ENCODE measurements at places on chromosomes 12 and 14. TPM values are rescaled to one million over a fixed set of nuclear protein-coding genes. Genes with fewer than 3 reads are reported as not detected.

The PLEKHG7 gene
- total RNA-seq = 0.59 TPM

The HOXC10 gene
- not detected for total RNA-seq

The NGB gene
- 1.5 TPM for total RNA-seq

The CMA1 gene
- 1.3 TPM for total RNA-seq

The SLC6A13 gene
- total RNA-seq = not detected

The PTGER2 gene
- total RNA-seq = 4.3 TPM

The IFNG-AS1 gene
- not detected for total RNA-seq

The BLTP3B gene
- total RNA-seq = 20.2 TPM

The LHX5 gene
- total RNA-seq = not detected

The EMP1 gene
- total RNA-seq = 667 TPM

The TAS2R43 gene
- 0.82 TPM for total RNA-seq

The KRT77 gene
- total RNA-seq = not detected

The ERG28 gene
- total RNA-seq = 32.3 TPM

The SPTB gene
- total RNA-seq = 0.52 TPM

The STAC3 gene
- 1.9 TPM for total RNA-seq

The SYNDIG1L gene
- total RNA-seq = not detected

GRCh38 chr14:95981965-95982364, 57.2 kb upstream of the C14orf132 start:
- no peak overlapping the region for H3K27ac ChIP-seq
- no peak overlapping the region for H3K4me3 ChIP-seq
- H3K27me3 ChIP-seq = no peaks in the 10 kb centered on the region
- DNase-seq = no peak

DNA sequence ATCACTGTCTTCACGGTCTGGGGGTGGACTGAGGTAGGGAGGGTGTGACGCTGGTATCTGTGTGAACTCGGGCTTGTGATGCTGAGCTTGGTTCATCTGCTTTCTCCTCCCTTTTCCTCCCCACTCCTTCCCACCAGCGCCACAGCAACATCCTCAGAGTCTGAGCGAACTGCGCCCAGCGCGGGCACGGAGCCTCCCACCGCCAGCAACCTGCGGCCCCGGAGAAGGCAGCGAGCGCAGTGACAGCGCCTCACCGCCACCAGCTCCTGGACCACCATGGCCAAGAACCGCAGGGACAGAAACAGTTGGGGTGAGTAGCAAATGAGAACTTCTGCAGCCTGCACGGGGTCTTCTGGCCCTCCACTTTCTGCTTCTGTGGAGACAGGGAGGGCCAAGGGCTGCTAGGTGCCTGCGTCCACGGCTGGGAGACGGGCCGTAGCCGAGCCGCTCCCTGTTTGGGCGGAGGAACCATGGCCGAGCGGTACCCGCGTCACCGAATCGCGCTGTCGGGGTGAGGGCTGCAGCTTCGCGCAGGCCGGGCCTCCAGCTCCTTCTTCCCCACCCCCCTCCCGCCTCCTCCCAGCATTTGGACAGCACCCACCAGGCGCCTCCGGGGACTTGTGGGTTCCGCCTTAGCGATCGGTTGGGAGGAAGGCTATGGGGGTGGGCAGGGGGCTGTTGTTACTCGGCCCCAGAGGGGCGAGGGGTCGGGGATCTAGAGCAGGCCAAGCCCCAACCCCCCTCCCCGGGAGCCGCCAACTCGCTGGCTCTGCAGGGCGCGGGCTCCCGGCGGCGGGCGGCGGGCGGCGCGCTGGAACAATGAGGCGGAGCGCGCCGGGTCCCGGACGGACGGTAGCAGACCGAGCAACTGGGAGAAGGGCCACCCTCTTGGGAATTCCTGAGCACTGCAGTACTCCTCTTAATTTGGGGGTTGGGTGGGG, at the start of gene ATL1:
Gene ATL1, plus strand, starts transcription at position 156 of the 941 bp plus-strand sequence. Its CDS starts 121 bp downstream, at position 277.
- H3K4me3 ChIP-seq = peak within 1 kb of the TSS; percentile 61
- H3K4me1 ChIP-seq = no peaks in the 10 kb centered on the region
- H3K27ac ChIP-seq = peak within 1 kb of the TSS; percentile 71
- peak; percentile 63 for DNase-seq

DNA sequence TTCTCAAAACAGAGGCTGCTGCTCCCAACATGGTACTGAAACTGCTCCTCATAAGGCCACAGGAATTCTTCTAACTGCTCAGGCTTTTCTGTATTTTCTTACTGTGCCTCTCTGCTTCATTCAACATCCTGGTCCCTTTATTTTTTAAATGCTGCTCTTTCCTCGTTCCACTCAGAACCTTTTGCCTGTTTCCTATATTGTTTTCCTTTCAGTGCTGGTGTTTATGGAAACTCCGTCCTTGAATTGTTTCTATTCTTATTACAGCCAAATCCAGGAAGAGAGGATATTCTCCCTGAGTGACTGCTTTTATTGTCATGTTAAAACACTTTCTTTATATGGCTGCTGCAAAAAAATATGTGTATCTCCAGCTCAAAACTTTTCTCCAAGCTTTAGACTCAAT, 173.0 kb upstream of the E2F7 start:
- H3K4me1 ChIP-seq = no peaks in the 10 kb centered on the region
- DNase-seq = no peak
- no peaks in the 10 kb centered on the region for H3K36me3 ChIP-seq
- no peaks in the 10 kb centered on the region for H3K27me3 ChIP-seq
- H3K27ac ChIP-seq = peak overlapping the region; percentile 30

DNA sequence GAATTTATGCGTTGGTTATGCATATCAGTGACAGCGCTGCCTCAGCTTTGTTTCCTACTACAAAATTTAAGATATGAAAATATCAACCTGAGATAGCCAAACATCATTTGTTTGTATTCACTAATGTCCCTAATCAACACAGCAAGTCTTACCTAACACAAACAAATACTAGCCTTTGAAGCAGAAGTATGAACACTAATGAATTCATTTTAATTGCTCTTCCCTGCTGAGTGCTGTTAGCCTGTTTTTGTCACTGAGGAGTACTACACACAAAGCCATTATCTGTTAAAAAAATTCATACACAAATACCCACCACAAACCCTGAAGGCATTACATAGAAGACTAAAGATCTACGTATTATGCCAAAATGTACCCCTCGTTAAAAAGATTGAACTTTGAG, 150.8 kb downstream of the HELB start:
- no peak for DNase-seq
- H3K27me3 ChIP-seq = no peaks in the 10 kb centered on the region
- no peaks in the 10 kb centered on the region for H3K4me1 ChIP-seq
- H3K36me3 ChIP-seq = no peaks in the 10 kb centered on the region
- no peak overlapping the region for H3K27ac ChIP-seq

- DNase-seq = no peak
- no peaks in the 10 kb centered on the region for H3K4me1 ChIP-seq
- H3K36me3 ChIP-seq = no peaks in the 10 kb centered on the region
- H3K4me3 ChIP-seq = no peak overlapping the region
- H3K27ac ChIP-seq = no peak overlapping the region
Observed at GRCh38 chr12:62963486-62964041, 28.6 kb upstream of the PPM1H start.

DNA sequence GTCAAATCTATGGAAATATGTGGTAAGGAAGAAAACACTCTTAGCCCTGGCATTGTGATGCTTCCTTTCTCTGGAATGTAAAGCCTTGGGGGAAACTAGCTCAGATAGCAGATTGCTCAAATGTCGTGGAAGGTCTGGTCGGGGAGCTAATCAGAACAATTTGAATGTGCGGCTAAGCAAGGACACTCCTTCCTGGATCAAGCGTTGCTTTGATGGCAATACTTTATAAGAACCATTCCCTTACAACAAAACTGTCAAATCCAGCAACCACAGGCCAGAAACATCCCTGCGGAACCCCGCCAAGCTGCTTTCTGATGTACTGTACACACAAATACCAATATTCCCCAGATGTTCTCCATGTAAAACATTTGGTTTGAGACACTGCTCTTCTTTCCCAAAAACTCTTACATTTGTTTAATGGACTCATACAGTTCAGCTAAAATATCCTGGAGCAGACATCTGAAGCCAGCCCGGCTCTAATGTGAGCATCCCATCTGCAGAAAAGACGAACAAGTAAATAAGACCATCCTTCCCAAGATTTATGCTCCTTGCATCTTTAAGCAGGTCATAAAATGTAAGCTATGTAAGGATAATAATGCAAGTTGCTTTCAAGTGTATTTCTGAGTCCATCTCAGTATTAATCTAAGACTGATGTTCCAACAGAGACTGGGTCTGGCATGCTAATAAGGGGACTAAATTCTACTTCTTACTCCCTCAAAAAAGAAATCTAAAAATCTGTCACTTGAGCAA, 20.2 kb downstream of the NUAK1 start:
- H3K4me3 ChIP-seq = no peak overlapping the region
- no peaks in the 10 kb centered on the region for H3K36me3 ChIP-seq

DNA sequence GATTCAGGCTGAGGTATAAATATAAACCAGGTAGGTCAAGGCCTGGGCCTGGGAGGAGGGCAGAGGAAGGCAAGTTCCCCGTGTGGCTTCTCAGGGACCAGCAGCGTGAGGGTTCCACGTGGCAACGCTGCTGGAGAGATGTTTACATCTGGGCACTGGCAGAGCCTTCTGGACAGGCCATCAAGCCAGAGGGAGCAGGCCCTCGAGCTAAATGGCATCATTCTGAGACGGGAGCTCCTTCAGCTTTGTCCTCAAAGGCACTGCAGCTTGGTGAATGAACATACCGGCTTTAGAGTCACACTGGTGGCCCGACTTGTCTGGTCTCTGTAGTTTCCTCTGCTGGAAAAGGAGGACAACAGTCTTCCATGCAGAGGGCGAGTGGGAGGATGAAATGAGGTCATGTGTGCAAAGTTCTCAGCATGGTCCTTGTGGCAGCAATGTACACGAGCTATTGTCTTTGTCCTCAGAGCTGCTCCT, 231.3 kb downstream of the ZFP36L1 start:
- H3K4me1 ChIP-seq = no peaks in the 10 kb centered on the region
- DNase-seq = no peak
- H3K27ac ChIP-seq = no peak overlapping the region
- no peaks in the 10 kb centered on the region for H3K27me3 ChIP-seq
- no peaks in the 10 kb centered on the region for H3K36me3 ChIP-seq
- H3K4me3 ChIP-seq = no peak overlapping the region

DNA sequence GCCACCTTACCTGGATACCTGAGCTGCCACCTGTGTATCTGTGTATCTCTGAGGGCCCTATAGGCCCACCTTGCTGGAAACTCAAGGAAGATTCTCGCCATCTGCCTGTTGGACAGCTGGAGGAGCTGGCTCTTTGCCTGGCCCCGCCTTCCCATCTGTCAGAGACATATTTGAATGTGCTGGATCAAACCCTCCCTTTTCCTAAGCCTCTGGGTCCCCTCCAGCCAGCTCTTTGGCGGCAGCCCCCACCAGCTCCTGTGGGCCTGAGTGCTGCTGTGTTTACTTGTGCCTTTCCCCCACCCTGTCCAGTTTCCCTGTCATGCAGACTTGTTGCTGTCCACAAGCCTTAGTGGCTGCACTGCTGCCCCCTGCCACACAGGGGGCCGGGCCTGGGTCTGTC, 55.9 kb upstream of the SRSF5 start:
- no peaks in the 10 kb centered on the region for H3K36me3 ChIP-seq
- peak; percentile 76 for DNase-seq
- no peak overlapping the region for H3K4me3 ChIP-seq
- H3K27me3 ChIP-seq = no peaks in the 10 kb centered on the region

DNA sequence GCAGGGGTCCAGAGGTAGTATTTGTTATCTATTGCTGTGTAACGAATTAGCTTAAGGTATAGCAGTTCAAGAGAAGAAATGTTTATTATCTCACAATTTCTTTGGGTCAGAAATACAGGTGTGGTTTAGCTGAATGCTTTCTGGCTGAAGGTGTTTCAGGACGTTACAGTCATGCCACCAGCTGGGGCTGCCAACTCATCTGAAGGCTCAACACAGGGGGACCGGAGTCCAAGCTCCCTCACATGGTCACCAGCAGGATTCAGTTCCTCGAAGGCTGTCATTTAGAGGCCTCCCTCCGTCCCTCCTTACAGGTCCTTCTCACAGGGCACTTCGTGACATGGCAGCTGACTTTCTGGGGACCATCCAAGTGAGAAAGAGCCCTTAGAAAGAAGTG, 37.5 kb upstream of the SINHCAF start:
- H3K27ac ChIP-seq = peak overlapping the region; percentile 74
- H3K27me3 ChIP-seq = no peaks in the 10 kb centered on the region
- no peak overlapping the region for H3K4me3 ChIP-seq
- no peaks in the 10 kb centered on the region for H3K36me3 ChIP-seq

DNA sequence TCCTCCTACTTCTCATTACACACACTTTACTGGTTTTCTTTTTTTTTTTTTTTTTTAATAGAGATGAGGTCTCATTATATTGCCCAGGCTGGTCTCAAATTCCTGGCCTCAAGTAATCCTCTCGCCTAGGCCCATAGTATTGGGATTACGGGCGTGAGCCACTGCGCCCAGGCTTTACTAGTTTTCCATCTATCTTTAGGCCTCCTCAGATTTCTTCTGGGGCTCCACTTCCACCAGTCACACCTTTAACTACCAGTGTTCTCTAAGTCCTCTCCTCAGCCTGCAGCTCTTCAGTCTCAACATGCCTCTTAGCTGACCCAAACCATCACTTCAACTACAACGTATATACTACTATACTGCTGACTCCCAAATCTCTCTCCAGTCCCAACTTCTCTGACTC, 10.4 kb downstream of the R3HDM2 start:
- H3K27me3 ChIP-seq = no peaks in the 10 kb centered on the region
- no peaks in the 10 kb centered on the region for H3K4me1 ChIP-seq
- H3K4me3 ChIP-seq = no peak overlapping the region
- no peak for DNase-seq

GRCh38 chr12:108815875-108816594, 41.3 kb downstream of the SSH1 start:
- H3K27me3 ChIP-seq = no peaks in the 10 kb centered on the region
- no peak for DNase-seq
- H3K4me3 ChIP-seq = no peak overlapping the region
- no peaks in the 10 kb centered on the region for H3K4me1 ChIP-seq
- H3K36me3 ChIP-seq = no peaks in the 10 kb centered on the region
- no peak overlapping the region for H3K27ac ChIP-seq

- no peak for DNase-seq
- H3K36me3 ChIP-seq = no peaks in the 10 kb centered on the region
- no peak overlapping the region for H3K4me3 ChIP-seq
- no peak overlapping the region for H3K27ac ChIP-seq
Observed at GRCh38 chr12:113374823-113375428, 16.5 kb downstream of the PLBD2 start.

- peak; percentile 51 for DNase-seq
- H3K36me3 ChIP-seq = no peaks in the 10 kb centered on the region
- H3K4me3 ChIP-seq = no peak overlapping the region
- peaks cover 8% of the 10 kb centered on the region for H3K4me1 ChIP-seq
- H3K27me3 ChIP-seq = no peaks in the 10 kb centered on the region
Observed at GRCh38 chr14:22849212-22849819, 12.9 kb downstream of the MMP14 start.
